ENCODE measurements at places on chromosomes 4 and X.

DNA sequence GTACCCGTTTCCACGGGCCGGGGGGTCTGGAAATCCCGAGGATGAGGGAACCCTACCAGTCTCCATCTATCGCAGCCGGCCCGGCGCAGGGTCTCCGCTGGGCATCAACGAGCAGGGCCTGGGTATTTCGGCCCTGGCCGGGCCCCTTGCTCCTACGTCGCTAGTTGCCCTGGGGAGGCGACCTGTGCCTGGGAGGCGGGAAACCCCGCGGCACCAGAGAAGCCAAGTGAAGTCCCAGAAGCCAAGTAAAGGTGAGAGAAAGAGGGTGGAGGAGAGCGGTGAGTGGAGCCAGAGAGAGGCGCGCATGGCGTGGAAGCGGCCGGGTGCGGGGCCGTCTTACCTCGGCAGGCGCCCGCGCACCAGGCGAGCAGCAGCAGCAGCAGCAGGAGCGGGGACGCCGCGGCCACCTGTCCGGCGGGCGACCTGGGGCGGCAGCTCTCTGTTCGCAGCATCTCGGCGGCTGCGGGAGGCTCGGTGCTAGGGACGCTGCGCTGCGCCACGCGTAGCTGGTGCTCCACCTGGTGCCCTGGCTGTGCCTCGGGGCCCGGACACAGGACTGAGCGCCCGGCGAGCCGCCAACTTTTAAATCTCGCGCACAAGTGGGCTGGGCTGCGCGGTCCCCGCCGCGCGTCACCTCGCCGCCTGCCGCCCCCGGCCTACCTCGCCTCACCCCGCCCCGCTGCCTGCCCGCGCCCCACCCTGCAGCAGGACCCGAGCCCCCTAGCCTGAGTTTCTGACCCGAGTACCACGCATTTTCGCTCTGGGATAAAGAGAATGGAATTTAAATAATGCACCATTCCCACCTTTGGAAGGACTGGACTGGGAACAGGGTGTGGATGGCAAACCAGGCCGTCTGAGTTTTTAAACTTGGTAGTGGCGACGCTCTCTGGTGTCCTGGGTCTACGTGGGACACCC lies at the start of gene NMU:
TSS of gene NMU (minus strand) at position 558 of the 915 bp plus-strand sequence. CDS start at position 452, 106 bp downstream.
- DNase-seq: peak; percentile 30

DNA sequence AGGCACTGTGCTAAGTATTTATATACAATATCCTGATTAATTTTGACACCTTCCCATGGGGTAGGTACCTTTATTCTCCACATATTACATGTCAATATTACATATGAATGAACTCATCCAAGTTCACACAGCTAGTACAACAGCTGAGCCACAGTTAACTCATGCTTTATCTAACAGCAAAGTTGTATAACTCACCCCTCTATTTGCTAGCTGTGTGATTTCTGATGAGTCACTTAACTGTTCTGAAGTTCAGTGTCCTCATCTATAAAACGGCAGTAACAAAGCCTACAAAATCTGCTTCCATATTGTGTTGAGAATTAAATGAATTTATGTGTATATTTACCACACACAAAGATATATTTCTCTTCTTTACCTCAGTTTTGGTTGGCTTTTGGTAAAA lies 48.2 kb upstream of the KDR start:
- DNase-seq: no peak

- DNase-seq: no peak
Observed at GRCh38 chr4:154741131-154741665, 2.6 kb upstream of the LRAT start.

- no peak for DNase-seq
Observed at GRCh38 chr4:4792466-4792865, 67.0 kb upstream of the MSX1 start.

DNA sequence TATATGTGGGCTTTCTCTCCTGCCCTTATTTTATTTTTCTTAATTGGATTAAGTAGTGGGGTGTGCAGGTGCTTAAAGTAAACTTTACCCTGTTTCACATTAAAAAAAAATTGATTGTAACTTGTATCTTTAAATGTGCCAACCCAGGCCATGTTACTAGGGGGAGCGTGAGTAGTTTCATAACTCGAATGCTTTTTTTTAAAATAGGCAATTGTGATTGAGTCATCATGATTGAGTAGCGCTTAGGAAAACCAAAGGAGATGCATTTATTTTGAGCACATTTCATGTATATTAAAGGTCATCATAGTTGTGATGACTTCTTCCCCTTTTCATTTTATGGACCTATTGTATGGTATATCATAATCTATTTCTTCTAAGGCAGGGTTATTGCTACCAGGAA lies 32.2 kb downstream of the GPAT3 start:
- no peak for DNase-seq

GRCh38 chr4:176675810-176676209 lies 116.9 kb downstream of the VEGFC start:
- no peak for DNase-seq

- DNase-seq: no peak
Observed at GRCh38 chr4:111263836-111264235, 641.0 kb upstream of the PITX2 start.

- no peak for DNase-seq
Observed at GRCh38 chr4:166259081-166259480, 386.0 kb downstream of the TLL1 start.

DNA sequence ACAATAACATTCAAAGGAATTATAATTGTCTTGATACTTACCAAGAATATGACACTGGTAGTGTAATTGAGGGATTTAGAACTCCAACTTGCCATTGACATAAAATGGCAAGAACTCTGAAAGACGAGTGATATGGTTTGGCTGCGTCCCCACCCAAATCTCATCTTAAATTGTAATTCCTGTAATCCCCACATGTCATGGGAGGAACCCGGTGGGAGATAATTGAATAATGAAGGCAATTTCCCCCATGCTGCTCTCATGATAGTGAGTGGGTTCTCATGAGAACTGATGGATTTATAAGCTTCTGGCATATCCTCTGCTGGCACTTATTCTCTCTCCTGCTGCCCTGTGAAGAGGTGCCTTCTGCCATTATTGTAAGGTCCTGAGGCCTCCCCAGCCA lies 1536.4 kb downstream of the TECRL start:
- DNase-seq: no peak

Data from activated naive CD4-positive, alpha-beta T cell treated with Interleukin-2 at 50 U/mL for 16 hours (primary cell).